NCI-H1930 (cell line): ENCODE measurements at places on chromosomes 1 and 21.

DNA sequence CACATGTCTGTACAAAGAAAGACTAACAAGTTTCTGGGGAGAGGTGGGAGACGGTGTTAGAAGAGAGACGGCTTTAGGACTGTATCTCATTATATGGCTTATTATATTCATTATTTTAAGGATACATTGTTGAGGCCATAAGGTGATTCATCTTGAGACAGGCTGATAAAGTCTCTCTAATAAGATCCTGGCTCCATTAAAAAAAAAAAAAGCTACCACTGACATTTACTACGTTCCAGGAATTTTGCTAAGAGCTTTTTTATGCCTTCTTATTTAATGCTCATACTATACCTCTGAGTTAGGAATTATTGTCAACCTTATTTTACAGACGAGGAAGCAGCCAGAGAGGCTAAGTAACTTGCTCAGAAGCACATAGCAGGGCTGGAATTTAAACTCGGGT lies 173.7 kb downstream of the GABPA start:
- no peak for DNase-seq

- DNase-seq, result no peak
These were observed 262.9 kb upstream of the RUNX1 start for GRCh38 chr21:35311985-35312384.

DNA sequence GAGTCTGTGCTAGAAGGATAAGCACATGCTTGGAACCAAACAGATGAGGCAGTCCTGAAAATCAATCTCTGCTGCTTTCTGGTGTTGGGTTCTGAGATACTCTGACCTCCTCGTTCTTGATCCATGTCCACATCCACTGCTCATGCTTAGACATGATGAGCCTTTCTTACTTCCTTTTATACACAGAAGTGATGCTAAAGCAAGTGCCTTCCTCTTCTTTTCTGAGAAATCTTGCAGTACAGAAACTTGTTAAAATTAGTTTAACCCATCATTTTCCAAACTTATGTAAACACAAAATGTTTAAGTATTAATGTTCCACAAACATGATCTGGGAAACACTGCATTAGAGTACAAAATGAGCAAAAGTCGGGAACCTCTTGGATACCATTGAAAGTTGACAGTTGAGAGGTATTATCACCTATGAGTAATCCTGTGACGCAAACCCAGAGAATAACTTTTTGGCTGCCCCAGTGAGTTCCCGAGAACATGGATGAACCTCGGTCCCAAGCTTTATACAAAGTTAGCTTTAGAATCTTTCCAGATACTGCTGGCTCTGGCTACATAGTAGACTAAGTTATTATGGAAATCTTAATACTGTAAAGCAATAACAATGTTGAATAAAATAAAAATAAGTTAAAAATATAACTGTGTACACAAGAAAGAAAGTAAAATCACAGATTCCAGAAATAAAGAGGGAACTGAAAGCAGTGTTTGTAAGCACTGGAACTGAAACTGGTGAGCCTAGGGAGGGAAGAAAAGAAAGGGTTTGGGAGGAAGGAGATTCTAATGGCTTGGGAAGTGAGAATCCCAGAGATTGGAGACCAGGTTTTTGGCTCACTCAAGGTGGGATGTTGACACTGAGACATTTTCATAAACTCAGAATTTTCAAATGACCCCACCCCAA lies 429.3 kb upstream of the RUNX1 start:
- DNase-seq, result no peak

DNA sequence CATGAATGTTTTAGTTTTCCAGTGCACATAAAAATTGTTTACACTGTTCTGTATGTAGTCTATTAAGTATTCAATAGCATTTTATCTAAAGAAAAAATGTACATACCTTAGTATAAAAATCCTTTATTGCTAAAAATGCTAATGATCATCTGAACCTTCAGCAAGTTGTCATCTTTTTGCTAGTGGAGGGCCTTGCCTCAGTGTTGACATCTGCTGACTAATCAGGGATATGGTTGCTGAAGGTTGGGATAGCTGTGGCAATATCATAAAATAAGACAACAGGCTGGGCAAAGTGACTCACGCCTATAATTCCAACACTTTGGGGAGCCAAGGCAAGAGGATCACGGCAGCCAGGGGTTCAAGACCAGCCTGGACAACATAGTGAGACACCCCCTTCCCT lies 9.0 kb downstream of the DYNLT5 start:
- DNase-seq, result no peak

DNA sequence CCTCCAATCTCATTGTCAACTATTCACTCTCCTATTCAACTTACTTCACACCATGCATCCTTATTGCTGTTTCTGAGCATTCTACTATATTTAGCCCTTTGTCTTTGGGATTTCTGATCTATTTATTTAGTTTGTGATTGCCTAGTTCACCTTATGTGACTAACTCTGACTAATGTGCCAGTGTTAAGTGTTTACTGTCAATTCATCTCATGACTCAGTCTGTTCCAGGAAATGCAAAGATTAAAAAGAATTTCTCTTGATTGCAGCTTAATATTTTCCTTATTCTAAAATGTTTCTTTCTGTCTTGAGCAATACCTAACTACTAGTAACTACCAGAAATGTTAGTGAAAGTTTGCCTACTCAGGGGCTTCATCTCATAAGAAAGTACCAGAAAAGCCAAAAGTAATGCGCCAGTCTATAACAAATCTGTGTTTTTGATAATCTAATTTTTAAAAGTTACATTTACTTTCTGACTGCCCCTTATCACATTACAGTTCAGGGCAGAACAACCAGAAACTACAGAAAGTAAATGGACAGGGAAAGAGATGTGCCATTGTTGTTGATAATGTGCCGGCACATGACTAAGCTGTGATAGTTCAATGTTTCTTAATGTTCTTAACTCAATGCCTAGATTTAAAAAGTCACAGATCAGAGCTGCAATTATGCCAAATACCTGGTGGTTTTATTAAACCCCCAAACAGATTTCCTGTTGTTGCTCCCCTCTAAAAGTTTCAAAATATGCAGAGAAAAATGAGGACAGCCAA lies 556.5 kb downstream of the PTBP2 start:
- no peak for DNase-seq

DNA sequence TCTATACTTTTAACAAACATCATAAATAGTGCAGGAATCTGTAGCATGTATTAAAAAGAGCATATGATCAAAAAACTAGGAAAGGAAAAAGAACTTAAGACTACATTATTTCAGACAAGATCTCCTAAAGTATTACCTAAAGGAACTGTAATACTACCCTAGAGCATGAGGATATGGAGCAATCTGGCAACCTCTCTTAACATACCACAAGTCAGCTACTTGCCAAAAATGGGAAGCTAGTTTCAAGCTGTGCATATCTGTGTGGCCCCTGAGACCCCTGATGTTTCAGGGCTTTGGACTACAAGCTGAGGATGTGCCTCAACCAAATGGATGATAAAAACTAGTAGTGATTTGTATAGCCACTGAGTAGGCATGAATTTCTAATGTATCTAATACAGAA lies 525.6 kb downstream of the PTBP2 start:
- no peak for DNase-seq

GRCh38 chr21:36034211-36034913 lies 26.0 kb downstream of the SETD4 start:
- DNase-seq, result no peak

DNA sequence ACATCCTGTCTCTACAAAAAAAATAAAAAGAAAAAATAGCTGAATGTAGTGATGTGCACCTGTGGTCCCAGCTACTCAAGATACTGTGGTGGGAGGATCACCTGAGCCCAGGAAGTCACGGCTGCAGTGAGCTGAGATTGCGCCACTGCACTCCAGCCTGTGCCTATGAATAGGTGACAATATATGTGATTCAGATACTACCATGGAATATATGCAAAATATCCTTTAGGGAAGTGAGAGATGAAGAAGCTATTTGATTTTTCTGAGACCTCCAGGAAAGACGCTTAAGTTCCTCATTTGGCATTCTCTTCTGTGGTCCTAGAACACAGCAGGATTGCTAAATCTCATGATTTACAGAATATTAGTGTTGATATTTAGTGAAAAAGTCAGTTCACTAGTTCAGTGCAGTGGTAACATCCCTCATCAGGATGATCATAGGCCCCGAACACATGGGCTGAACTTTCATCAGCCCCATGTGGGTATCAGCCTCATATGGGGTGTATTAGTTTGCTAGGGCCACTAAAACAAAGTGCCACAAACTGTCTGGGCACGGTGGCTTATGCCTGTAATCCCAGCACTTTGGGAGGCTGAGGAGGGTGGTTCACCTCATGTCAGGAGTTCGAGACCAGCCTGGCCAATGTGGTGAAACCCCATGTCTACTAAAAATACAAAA lies 6.0 kb upstream of the VASH2 start:
- DNase-seq, result no peak

DNA sequence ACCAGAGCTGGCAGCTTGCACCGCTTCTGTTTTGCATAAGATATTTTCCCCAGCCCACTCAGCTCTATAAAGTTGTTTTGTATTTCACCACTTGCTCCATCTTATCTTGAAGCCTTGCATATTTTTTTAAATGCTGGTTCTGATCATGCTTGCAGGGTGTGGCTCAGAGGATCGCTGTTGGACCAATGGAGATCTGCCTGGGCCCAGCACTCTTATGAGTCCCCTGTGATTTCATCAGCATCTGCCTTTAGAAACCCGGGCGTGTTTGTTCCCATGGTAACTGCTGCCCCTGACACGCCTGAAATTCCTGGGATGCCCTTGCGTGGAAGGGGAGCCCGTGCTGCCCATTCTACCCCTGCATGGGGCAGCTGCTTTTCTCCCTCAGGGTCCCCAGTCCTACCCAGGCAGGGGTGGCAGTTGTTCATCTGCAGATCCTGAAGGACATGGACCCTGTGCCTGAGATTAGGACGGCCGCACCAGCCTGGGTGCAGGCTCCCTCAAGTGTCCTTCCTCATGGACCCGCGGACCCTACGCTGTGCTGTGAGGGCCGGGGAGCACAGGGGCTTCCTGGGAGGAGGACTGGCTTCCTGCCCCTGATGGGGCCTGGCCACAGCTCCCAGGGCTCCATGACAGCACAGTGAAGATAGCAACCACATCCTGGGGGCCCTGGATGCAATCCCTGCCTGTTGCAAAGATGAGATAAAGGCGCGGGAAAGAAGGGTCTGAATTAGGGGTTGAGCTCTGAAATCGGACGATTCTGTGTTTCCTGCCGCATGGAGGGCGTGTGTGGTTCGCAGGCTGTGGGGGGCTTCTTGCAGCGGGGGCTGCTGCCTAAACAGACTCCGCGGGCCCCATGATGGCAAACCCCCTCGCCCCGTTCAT lies 226.5 kb downstream of the SDCCAG8 start:
- DNase-seq, result no peak

GRCh38 chr1:31860581-31860980 lies 44.8 kb upstream of the SPOCD1 start:
- no peak for DNase-seq

GRCh38 chr1:1510912-1511532 lies 940 bp upstream of the ATAD3A start:
- peak; percentile 13 for DNase-seq

DNA sequence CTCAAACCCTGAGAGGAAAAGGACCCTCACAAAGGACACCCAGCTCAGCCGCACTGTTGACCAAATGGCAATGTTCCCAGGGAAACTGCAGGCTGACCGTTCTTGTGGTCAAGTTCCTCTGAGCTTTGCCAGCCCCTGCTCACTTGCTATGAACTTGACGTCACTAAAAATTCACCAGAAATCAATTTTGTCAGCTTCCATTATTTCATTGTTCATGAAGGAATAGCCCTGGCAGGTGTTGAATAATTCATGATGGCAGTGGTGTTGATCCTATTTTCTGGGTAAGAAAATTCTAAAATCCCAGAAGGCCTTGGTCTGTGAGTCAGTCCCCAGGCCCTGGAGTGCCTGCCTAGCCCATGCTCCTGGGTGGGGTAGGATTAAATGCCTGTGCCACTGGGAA lies 318.9 kb downstream of the ZNF326 start:
- no peak for DNase-seq

DNA sequence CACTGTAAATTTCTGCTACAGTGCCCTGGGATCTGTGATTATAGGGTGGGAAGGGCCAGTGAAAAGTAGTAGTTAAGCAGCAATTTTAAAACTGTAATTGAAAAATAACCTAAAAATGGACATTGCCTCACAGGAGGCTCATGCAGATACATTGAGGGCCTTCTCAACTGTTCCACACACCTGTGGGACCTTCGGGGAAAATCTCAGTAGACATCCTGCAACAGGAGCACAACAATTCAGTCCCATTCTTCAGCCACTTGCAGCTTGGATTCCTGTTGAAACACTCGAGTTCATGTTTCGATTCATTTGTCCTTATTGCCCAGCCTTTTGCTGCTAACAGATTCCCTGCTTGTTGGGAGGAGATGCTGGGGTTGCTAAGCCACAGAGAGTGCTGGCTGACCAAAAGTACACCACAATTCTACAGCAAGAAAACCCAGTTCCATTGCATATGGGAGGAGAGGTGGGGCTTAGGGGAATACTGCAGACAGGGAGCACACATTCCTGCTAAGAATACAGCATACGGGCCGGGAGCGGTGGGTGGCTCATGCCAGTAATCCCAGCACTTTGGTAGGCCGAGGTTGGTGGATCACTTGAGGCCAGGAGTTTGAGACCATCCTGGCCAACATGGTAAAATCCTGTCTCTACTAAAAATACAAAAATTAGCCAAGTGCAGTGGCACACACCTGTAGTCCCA lies 4.5 kb downstream of the TMCC2 start:
- DNase-seq, result no peak

DNA sequence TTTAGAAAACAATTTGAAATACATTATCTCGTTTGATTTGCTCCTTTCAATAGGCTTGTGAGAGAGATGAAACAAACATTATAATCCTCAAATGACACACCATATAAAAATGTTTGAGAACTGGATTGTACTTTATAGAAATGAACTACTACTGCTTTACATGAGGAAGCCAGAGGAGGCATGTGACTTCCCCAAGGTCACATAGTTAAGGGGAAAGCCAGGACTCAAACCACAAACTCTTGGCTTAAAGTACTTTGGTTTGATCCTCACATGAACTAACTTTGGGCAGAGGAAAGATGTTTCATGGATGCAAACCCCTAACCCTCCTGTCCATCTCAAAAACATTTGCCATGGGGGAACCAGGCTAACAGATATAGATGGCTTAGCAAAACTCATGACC lies 4.7 kb downstream of the ARHGEF11 start:
- DNase-seq, result no peak

GRCh38 chr1:85428471-85429089 lies 36.4 kb downstream of the DDAH1 start:
- no peak for DNase-seq

DNA sequence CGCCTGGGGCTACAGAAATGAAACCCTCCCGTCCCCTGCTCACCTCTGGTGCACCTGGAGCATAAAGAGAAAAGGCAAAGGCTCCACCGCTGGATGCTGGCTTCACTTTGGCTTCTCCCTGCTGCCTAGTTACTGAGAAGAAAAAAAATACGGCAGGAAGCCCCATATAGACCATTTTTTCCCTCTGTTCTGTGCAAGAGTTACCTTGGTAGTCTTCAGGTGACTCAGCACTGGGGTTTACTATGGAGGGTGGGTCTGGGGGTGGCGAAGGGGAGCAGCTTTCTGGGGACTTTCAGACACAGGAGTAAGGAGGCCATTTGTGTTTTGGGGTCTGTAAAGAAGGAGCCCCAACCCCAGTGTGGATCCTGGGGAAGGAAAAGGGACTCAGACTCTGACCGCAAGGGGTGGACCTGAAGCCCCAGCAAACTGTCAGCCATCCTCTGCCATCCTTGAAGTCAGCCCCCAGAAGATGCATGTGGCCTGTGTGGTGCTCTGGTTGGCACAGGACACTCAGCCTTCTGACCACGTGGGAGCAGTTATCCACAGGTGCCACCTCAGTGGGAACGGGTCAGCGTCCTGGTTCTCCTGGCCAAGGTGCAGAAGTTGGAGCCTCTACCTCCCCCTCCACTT lies 25.9 kb upstream of the EPS8L3 start:
- DNase-seq, result no peak
